ENCODE measurements at places on chromosomes 11 and 22.

DNA sequence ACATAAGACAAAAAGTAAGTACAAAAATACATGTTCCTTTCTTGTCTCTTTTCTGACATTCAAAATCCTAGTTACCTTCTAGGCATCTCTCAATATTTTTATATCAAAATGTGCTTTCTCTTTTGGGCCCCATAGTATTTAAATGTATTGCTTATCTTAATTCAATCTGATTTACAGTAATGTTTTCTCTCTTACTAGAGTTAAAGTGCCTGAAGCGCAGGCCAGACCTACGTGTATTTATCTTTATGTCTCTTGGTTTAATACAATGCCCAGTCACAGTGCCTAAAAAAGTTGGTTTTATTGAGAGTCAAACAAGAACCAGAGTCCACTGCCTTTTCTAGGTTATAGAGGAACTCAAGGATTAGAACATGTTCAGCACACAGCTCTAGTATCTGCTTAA lies 64.3 kb downstream of the FANCF start:
- no peak for DNase-seq

- no peak for DNase-seq
Measured at GRCh38 chr11:80733790-80734189, 1293.0 kb upstream of the TENM4 start.

DNA sequence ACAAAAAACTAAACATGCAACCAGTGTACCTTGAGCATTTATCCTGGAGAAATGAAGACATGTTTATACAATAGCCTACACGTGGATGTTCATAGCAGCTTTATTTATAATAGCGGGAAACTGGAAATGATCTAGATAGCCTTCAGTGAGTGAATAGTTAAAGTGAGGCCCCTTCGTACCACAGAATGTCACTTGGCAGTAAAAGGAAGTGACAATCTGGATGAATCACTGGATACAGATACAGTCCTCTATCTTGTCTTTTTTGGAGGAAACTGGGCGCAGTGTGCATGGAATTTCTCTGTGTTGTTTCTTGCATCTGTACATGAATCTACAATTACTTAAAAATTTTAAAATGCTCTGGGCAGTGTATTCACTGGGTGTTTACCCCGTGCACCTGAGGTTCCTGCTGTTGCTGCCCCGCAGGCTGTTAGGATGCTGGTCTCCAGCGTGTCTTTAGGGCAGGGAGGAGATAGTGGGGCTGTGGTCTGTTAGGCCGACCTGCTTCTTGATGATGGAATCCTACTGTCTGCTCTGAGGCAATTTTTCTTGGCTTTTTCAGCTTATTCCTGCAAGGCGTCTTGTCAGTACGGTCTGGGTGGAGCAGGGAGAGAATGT lies 23.2 kb downstream of the DERL3 start:
- DNase-seq, result no peak

DNA sequence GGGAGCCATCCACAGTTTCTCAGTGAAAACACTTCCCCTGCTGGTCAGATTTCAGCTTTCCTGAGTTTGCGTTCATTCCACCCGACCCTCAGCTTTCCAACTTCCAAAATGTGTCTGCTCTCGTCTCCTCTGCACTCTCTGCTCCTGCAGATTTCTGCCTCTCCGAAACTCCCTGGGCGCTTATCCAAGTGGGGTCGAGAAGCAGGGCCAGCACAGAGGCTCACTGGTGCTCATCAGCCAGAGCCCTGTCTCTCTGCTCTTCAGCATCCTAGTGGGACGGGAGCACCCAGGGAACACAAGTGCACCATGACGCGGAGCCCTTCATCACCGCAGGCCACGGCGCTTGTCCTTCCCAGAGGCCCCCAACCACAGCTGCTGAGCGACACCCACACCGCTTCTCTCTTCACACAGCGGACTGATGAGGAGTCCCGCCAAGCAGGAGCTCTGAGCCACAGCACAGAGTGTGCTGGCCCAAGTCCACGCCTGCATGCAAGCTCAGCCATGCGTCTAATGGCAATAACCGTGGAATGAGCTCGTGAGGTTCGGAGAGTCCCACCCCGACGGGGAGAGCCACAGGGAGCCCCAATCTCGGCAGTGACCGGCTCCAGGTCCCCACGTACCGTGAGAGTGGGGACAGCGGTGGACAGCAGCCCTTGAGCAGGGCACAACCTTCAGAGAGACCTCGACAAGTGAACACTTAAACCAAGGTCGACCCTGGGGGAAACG lies 27.9 kb upstream of the MOB2 start:
- peak; percentile 74 for DNase-seq

GRCh38 chr11:59204746-59205145 lies 8.0 kb downstream of the MPEG1 start:
- no peak for DNase-seq

GRCh38 chr11:82045748-82046457 lies 687.8 kb downstream of the FAM181B start:
- DNase-seq, result no peak

- DNase-seq, result no peak
Measured at GRCh38 chr11:119085437-119085847, 761 bp downstream of the HMBS start.

DNA sequence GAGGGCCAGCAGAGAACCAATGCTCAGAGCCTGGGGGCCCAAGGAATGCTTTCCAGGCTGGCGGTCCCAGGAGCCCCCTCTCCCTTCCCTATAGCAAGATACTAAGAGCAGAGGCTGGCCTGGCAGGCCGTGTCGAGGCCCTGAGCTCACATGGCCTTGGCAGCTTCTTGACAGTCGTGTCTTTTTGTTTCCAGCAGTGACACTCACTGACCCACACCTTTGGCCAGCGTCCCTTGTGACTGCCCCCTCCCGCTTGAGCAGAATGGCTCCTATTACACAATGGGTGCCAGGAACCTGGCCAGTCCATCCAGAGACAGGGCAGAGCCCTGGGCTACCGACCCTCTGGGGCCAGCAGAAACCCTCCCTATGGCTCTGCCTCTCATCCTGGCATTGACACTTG lies 6.4 kb upstream of the CCND1 start:
- no peak for DNase-seq

DNA sequence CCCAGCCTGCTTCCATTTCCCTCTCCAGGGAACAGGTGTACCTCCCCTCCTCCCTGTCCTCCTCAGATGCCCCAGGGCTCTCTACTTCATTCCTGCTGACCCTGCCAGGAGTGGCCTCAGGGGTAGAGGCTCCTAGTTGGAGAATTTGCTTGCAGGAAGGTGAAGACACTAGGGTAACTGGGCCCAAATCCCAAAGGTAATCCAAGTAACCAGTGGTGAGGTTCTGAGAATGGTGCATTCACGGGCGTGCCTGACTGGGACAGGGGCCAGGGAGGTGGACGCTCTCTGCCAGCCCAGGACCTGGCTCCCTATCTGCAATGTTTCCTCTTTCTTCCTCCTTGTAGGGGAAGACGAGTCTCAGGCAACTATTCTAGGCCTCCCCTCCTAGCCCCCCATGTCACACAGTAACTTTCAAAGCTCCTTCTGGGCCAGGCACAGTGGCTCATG lies 2.9 kb downstream of the SLC35C1 start:
- DNase-seq, result no peak

DNA sequence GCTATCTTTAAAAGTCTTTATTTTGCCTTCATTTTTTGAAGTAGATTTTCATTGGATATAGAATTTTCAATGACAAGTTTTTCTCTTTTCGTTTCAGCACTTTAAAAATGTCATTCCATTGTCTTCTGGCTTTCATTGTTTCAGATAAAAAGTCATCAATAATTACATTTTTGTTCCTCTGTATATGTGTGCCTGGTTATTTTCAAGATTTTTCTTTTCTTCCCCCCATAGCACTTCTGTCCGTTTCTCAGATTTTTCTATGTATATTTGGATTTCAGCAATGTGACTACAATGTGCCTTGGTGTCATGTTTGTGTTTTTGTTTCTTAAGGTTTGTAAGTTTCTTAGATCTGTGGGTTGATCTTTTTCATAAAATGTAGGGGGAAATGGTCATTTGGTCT lies 66.3 kb upstream of the HSD17B12 start:
- DNase-seq, result no peak

- no peak for DNase-seq
Measured at GRCh38 chr11:61973476-61974162, 6.2 kb upstream of the FTH1 start.

- no peak for DNase-seq
Measured at GRCh38 chr11:12279672-12280108, 97.7 kb upstream of the PARVA start.

DNA sequence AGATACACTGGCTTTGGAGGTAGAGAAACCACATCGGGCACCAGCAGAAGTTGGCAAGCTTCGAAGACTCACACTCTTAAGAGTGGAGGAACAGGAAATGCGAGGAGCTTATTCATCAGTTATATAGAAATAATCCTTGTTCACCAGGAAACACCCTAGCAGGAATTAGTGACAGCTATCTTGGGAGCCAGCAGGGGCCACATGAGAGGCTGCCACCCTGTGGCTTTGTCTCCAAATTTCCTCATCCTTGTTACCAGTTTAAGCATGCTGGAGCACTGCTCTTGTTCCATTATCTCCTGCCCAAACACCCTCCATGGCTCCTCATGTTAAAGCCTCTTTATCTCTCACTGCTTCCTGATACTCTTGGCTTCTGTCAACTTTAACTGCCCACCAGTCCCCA lies 131.0 kb downstream of the PLEKHA7 start:
- DNase-seq, result no peak

DNA sequence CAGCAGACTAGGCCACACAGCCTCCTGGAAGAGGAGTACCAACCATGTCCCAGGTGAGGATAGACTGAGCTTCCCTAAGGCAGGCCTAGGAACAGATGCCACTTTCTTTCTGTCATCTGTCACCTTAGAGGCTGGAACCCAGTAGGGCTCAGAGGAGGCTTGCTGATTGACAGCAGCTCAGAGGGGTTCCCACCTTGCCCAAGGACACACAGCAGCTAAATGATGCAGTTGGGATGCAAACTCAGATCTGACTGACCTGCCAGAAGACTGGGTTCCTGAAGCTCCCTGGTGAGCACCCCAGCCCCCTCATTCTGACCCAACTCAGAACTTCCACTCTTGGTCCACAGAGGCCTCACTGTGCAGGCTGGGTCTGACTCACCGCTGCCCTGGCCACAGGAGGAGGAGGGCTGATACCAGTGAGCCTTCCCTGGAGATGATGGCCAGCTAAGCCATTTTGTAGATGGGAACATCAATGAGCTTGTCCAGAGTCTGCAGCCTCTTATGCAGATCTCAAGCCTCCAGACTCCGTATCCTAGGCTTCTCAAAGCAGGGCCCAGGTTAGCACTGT lies 14.0 kb downstream of the CAPN5 start:
- no peak for DNase-seq

DNA sequence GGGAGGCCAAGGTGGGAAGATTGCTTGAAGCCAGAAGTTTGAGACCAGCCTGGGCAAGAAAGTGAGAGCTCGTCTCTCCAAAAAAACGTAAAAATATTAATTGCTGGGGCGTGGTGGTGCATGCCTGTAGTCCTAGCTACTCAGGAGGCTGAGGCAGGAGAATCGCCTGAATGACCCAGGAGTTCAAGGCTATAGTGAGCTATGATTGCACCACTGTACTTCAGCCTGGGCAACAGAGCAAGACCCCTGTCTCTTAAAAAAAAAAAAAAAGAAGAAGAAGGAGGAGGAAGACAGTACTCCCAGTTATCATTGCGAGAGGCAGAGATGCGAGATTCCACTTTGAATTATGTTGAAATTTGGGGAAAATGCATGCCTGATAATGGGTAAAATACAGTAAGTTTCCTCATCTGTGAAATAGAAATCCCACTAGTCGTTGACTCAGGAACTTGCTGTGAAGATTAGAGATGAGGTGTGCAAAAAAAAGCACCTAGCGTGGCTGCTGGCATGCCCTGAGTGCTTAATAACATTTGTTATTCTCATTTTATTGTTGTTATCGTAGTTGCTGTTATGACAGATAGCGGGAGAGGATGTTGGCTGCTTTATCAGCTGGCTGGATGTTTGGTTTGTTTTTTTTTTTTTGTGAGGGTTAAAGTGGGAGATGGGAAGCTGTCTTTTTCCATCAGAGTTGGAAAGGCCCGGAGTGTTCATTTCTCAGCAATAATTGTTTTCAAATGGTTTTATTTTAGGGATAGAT lies 33.4 kb downstream of the BCR start:
- DNase-seq, result no peak

DNA sequence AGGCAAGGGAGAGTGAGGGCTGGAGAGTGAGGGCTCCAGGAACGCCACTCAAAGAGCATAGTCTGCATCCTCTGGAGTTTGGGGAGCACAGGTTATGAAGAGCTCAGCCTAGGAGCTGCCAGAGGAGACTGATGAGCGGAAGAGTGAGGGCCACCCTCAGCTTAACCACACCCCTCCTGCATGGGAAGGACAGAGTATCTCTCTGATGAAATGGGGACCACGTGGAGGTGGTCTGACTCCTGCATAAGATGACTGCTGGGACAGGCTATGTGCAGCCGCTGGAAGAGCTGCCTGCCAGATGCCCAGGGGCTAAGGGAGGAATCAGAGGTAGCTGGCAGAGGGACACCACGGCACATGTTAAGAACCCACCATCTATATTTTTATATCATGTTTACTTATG lies 162.9 kb upstream of the POU2AF2 start:
- no peak for DNase-seq

DNA sequence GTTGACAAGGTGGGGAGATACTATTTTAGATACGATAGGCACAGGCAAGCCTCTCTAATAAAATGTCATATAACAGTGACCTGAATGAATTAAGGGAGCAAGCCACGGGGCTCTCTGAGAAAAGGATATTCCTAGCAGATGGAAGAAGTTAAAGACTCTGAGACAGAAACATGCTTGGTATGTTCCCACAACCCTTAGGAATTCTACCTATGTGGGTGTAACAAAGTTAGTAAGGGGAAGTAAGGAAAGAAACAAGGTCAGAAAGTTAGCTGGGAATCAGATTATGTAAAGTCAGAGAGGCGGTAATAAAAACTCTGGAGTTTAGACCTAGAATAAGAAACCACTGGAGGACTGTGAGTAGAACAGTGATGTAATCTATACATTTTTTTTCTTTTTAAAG lies 59.7 kb upstream of the GDPD4 start:
- DNase-seq, result peak; percentile 74

DNA sequence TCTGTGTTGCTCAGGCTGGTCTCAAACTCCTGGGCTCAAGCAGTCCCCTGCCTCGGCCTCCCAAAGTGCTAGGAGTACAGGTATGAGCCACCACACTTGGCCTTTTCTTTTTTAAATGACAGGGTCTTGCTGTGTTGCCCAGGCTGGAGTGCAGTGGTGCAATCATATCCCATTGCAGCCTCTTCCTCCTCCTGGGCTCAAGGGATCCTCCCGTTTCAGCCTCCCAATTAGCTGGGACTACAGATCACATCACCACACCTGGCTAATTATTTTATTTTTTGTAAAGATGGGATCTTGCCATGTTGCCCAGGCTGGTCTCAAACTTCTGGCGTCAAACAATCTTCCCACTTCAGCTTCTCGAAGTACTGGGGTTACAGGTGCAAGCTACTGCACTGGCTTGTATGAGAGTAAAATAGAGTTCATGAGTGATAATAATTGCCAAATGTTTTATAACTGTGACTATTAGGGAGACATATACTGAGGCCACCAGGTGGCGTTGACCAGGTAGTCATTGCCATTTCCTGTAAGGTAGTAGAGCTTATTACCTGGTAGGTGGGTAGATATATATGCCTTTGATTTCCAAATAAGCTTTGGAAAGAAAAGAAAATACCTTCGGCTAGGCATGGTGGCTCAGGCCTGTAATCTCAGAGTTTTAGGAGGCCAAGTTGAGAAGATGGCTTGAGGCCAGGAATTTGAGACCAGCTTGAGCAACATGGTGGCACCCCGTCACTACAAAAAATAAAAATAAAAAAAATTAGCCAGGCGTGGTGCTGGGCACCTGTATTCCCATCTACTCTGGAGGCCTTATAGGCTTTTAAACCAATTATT lies 5.4 kb downstream of the FDX1 start:
- peak; percentile 10 for DNase-seq

GRCh38 chr11:13242564-13242963 lies 35.0 kb upstream of the BMAL1 start:
- no peak for DNase-seq

Measured in astrocyte of the hippocampus (primary cell).